B cell (primary cell): ENCODE measurements at places on chromosomes 3 and 15. TPM values are rescaled to one million over a fixed set of nuclear protein-coding genes. Genes with fewer than 3 reads are reported as not detected.
A peak's percentile ranks its signal among the peaks of the same experiment; 100 is the strongest.

The ZNF654 gene
- total RNA-seq: 19.5 and 22.1 TPM in 2 replicates

DNA sequence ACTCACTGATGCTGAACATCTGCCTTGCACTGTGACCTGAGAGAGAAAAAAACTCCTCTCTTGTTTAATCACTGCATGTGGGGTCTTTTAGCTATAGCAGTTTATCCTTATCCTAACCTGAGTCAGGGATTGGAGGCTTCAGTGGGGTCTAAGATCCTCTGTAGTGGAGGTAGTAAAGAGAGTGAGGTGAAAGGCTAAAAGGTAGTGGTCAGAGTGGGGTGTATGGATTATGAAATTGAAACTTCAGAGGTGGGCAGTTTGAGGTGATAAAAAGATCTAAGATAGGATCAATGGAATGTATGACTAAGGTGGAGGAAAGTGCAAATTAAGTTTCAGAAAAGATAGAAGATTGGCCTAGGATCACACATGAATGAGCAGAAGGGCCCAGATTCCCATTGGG is 36.5 kb downstream of the DET1 start:
- peaks cover 46% of the 10 kb centered on the region for H3K36me3 ChIP-seq
- no peak for DNase-seq
- no peak overlapping the region for H3K27ac ChIP-seq
- no peak overlapping the region for H3K4me3 ChIP-seq
- no peaks in the 10 kb centered on the region for H3K4me1 ChIP-seq
- H3K27me3 ChIP-seq: no peaks in the 10 kb centered on the region

DNA sequence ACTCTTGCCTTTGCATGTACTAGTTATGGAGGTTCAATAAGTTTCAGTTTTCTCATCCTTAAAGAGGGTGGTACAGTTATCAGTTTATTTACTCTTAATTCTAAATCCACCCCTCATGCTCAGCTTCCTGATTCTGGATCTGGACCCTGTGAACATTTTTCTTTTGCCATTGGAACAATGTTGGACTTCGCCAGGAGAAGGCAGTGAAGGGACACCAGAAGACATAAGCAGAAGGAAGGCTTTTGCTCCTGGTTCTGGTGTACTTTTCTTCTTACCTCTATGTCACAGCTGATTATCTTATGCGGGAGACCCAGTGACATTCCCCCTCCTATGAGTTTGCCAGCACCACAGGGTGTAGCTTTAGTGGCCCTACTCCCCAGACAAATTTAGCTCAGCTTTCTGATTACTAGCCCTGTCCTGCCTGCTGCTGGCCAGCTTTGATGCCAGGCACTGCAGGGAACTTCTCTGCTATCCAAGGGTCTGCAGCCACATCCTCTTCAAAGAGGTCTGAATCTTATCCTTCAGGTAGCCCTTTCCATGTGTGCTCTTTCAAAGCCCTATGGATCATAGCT is 466.3 kb upstream of the EPHA3 start:
- no peak for DNase-seq
- H3K4me3 ChIP-seq: no peak overlapping the region
- H3K27me3 ChIP-seq: no peaks in the 10 kb centered on the region

- no peak overlapping the region for H3K4me3 ChIP-seq
- peaks cover 20% of the 10 kb centered on the region for H3K36me3 ChIP-seq
- no peaks in the 10 kb centered on the region for H3K27me3 ChIP-seq
- peak; percentile 91 for DNase-seq
- peaks cover 50% of the 10 kb centered on the region for H3K4me1 ChIP-seq
- H3K27ac ChIP-seq: peak overlapping the region; percentile 90
Measured at GRCh38 chr15:64695561-64695992, 79.8 kb downstream of the RBPMS2 start.

DNA sequence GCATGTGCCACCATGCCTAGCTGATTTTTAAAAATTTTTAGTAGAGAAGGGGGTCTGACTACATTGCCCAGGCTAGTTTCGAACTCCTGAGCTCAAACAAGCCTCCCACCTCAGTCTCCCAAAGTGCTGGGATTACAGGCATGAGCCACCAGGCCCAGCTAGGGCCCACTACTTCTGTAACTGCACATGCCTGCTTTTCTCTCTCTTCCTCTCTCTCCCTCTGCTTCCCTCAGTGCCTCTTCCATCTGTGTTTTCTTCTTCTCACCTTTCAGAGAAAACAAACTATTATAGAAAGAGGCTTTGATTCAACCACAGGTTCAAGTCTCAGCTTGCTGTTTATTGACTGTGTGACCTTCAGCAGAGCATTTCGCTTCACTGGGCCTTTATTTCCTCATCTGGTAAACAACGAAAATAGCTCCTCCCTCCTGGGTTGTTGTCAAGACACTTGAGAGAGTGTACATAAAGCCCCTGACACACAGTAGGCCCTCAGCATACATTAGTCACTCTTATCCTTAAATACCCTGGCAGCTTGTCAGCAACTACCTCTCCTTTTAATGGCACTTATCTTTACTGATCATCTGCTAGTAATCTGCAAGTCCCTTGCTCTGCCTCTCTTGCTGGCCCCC is 10.2 kb downstream of the TADA3 start:
- peak overlapping the region; percentile 61 for H3K27ac ChIP-seq
- no peak overlapping the region for H3K4me3 ChIP-seq
- H3K27me3 ChIP-seq: no peaks in the 10 kb centered on the region
- H3K36me3 ChIP-seq: peaks cover 39% of the 10 kb centered on the region
- DNase-seq: no peak

- no peaks in the 10 kb centered on the region for H3K27me3 ChIP-seq
- no peaks in the 10 kb centered on the region for H3K4me1 ChIP-seq
- H3K36me3 ChIP-seq: no peaks in the 10 kb centered on the region
- H3K27ac ChIP-seq: no peak overlapping the region
Measured at GRCh38 chr3:169457807-169458697, 205.5 kb downstream of the MECOM start.
